ENCODE measurements at places on chromosomes 6 and 20. TPM values are rescaled to one million over a fixed set of nuclear protein-coding genes. Genes with fewer than 3 reads are reported as not detected.

HAO1 gene
- not detected for polyA plus RNA-seq

DNA sequence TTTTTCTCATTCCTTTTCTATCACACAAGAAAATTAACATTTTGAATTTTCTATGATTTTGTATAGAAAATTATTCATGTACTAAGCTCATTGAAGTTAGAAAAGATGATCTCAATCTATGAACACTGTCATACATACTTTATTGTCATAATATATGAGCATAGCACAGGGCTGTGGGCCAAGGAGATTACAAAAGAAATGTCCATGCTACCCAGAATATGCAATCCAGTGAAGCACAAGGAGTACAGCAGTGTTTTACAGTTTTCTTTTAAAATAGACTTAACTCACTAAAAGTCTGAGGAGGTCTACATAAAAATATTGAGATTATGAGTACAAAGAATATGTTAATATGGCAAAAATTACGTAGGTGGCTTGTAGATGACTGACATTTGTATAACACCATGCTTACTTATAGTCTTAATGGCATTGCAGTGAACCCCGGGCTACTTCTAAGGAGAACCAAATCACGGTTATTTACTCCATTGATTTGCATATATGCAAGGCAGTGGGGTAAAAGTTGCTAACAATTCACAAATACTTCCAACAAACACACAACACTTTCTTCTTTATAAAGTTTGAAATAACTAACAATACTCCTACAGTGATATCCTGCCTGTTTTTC lies 257.1 kb downstream of the BCKDHB start:
- H3K27me3 ChIP-seq: no peaks in the 10 kb centered on the region
- H3K4me3 ChIP-seq: no peak overlapping the region
- H3K4me1 ChIP-seq: peaks cover 2% of the 10 kb centered on the region
- H3K27ac ChIP-seq: no peak overlapping the region

TPBG gene
- 9.0 TPM for polyA plus RNA-seq

DNA sequence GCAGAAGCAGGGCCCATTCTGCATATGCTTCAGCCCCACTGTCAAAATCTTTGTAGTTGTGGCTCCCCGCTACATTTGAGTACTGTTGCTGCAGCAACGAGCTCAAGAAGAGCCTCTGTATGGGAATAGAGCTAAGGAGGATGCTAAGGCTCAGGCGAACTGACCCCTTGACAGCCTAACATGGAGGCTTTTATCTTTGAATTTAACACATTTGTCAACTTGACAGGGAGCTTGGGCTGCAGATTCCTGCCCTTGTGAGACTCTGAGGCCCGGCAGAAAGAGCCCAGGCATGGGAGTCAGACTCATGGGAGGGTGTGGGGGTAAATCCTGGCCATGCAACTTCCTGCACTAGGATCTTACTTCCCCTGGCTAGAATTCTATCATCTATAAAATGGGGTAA lies 278.7 kb upstream of the CITED2 start:
- H3K36me3 ChIP-seq: no peaks in the 10 kb centered on the region
- H3K27ac ChIP-seq: no peak overlapping the region
- DNase-seq: no peak
- no peaks in the 10 kb centered on the region for H3K4me1 ChIP-seq

DNA sequence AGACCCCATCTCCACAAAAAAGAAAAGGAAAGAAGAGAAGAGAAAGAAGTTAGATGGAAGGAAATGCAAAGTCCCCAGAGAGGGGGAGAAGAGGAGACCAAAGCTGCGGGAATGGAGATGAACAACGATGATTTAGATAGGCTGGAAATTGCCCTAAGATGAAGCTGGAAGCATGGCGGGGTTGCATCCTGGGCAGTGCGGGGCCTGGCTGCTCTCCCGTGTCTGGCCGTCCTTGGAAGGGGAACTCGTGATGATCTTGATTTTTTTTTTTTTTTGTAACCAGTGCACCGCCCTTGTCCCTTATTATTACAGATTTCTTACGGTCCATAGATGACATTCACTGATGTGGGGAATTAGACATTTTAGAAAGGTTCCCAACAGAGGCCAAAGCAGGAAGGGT lies 276.5 kb downstream of the CDH4 start:
- no peak overlapping the region for H3K27ac ChIP-seq
- no peak overlapping the region for H3K4me3 ChIP-seq
- DNase-seq: no peak
- no peaks in the 10 kb centered on the region for H3K36me3 ChIP-seq

GSTA1 gene
- polyA plus RNA-seq: 107 TPM

CLPSL1 gene
- polyA plus RNA-seq: not detected

- no peaks in the 10 kb centered on the region for H3K4me1 ChIP-seq
- no peaks in the 10 kb centered on the region for H3K27me3 ChIP-seq
- H3K27ac ChIP-seq: no peak overlapping the region
These were observed 155.4 kb downstream of the FNDC1 start for GRCh38 chr6:159324596-159324995.

DNA sequence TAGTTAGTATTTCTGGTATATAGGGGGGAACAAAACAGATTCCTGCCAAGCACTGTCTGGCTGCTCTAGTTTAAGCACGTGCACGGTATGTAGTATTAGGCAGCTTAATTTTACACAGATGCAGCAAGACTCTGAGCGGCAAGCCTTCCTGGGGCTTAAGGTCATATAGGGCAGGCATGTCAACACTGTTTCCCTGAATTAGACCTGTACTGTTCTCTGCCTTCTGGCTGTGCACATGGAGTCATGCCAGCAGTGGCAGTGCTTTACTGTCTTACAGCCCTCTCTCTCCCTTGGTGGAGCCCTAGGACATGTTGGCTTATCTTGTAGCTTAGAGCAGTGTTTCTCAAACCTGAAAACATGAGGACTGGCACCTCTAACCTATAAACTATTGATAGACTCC lies 56.6 kb downstream of the PHF20 start:
- DNase-seq: no peak
- H3K4me3 ChIP-seq: no peak overlapping the region
- H3K27ac ChIP-seq: no peak overlapping the region
- no peaks in the 10 kb centered on the region for H3K36me3 ChIP-seq
- no peaks in the 10 kb centered on the region for H3K27me3 ChIP-seq

RSPO3 gene
- 0.40 TPM for polyA plus RNA-seq

CRIP3 gene
- polyA plus RNA-seq: 1.8 TPM

ANKEF1 gene
- 1.1 TPM for polyA plus RNA-seq

- H3K4me3 ChIP-seq: peak overlapping the region; percentile 45
- peaks cover 9% of the 10 kb centered on the region for H3K4me1 ChIP-seq
- H3K27me3 ChIP-seq: no peaks in the 10 kb centered on the region
- no peak for DNase-seq
- H3K36me3 ChIP-seq: no peaks in the 10 kb centered on the region
These were observed 355 bp upstream of the BMP2 start for GRCh38 chr20:6767126-6767535.

DNA sequence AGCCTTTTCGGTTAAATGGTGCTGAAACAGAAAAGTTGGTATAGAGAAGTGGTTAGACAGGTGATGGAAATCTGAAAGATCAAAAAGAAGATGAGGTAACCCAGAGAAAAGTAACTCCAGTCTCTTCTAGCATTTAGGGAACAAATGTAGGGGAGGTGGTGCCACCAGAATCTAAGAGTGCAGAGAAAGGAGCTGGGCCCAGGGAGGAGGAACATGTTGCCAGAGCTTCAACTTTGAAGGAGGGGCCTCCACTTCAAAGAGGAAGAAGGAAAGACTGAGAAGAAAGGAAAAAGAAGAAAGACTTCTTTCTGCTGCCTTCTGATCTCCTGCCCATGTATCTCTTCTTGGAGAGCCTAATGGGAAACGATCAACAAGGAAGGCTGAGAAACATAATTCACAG lies 23.5 kb upstream of the ATRN start:
- no peak overlapping the region for H3K4me3 ChIP-seq
- no peak for DNase-seq
- H3K36me3 ChIP-seq: no peaks in the 10 kb centered on the region
- H3K4me1 ChIP-seq: no peaks in the 10 kb centered on the region
- H3K27ac ChIP-seq: no peak overlapping the region
- no peaks in the 10 kb centered on the region for H3K27me3 ChIP-seq

DNA sequence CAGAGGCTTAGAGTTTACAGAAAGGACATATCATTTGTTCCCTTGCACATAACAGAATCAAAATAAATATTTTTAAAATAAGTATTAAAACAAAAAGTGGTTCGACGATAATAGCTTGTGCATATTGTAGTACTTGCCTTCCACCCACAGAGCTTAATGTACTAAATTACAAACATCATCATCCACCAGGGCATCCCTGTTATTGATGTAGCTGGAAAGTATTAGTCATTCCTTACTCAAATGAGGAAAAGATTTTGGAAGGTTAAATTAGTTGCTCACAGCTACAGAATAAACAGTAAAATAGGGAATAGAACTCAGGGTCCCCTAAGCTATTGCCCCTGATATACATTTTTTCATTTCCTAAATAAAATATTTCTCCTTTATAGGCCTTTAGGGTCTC lies 150.3 kb downstream of the PTPRK start:
- peaks cover 1% of the 10 kb centered on the region for H3K4me1 ChIP-seq
- no peaks in the 10 kb centered on the region for H3K36me3 ChIP-seq
- DNase-seq: no peak
- no peaks in the 10 kb centered on the region for H3K27me3 ChIP-seq

GRCh38 chr6:17985934-17986655 lies 1.3 kb downstream of the KIF13A start:
- peaks cover 2% of the 10 kb centered on the region for H3K4me1 ChIP-seq
- no peaks in the 10 kb centered on the region for H3K36me3 ChIP-seq
- H3K4me3 ChIP-seq: peak overlapping the region; percentile 54
- no peak for DNase-seq
- H3K27ac ChIP-seq: no peak overlapping the region
- no peaks in the 10 kb centered on the region for H3K27me3 ChIP-seq

SERINC3 gene
- 69.4 TPM for polyA plus RNA-seq

DNA sequence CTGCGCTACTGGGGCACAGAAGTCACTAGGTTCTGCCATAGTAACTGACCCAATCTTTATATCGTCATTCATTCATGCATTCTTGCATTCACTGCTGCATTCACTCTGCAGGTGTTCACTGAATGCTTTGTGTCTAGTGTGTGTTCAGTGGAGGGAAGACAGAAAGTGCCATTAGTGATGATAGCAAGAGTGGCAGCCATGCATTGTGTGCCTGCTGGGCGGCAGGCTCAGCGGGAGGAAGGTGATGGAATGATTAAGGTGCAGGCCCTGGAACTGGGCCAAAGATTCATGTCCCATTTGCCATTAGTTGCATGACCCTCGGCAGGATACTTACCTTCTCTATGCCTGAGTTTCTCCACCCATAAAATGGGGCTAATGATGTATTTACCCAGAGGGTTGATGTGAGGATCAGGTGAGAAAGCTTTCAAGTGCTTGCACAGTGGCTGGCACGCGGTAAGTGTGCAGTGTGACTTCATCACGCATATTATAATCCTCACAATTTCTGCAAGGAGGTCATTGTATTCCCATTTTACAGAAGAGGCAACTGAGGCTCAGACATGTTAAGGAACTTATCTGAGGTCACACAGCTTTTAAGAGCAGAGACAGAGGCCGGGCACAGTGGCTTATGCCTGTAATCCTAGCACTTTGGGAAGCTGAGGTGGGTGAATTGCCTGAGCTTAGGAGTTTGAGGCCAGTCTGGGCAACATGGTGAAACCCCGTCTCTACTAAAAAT lies 40.1 kb downstream of the ITPR3 start:
- no peak overlapping the region for H3K4me3 ChIP-seq
- no peak for DNase-seq
- no peaks in the 10 kb centered on the region for H3K27me3 ChIP-seq
- no peaks in the 10 kb centered on the region for H3K36me3 ChIP-seq
- H3K4me1 ChIP-seq: no peaks in the 10 kb centered on the region

GRCh38 chr6:154226461-154226860 lies 130.1 kb downstream of the IPCEF1 start:
- no peak overlapping the region for H3K4me3 ChIP-seq
- no peaks in the 10 kb centered on the region for H3K4me1 ChIP-seq
- DNase-seq: no peak
- H3K27me3 ChIP-seq: no peaks in the 10 kb centered on the region
- no peak overlapping the region for H3K27ac ChIP-seq

GPR6 gene
- not detected for polyA plus RNA-seq

NSFL1C gene
- 45.6 TPM for polyA plus RNA-seq

CSNK2B gene
- 240 TPM for polyA plus RNA-seq

DNA sequence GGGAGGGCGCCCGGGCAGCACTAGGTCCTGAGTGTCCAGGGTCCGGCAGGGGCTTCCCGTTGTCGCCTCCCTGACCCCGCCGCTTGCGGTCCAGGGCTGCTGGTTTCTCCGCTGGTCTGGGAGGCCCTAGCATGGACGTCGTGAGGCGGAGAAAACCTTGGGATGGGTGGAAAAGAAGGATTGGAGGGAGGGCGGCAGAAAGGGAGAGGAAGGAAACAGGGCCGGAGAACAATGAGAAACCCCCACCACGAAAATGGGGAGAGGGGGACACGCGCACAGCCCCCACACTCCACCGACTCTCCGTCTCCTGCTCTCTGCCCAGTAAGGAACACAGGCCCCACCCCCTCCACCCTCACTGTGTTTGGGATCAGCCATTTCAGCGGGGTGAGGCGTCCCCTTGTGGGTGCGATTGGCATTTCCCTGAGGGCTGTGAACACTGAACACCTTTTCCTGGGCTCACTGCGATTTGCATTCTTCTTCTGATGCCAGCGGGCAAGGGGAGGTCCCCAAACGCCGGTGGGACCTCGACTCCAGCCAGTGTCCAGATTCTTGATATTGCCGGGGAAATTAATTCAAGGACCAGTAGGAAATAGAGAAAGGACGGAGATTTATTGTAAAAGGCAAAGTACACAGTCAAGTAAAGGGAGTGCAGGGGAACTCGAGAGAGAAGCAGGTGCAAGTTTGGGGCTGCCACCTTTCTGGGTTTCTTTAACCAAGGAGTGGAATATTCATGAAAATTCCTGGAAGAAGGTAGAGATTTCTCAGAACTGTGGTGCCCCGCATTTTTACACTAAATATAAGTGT lies 3.3 kb upstream of the RAET1G start:
- peak; percentile 87 for DNase-seq
- H3K4me3 ChIP-seq: peak overlapping the region; percentile 44
- peaks cover 7% of the 10 kb centered on the region for H3K4me1 ChIP-seq
- H3K36me3 ChIP-seq: no peaks in the 10 kb centered on the region
- no peaks in the 10 kb centered on the region for H3K27me3 ChIP-seq
- no peak overlapping the region for H3K27ac ChIP-seq

ASCC3 gene
- 8.2 TPM for polyA plus RNA-seq

DNA sequence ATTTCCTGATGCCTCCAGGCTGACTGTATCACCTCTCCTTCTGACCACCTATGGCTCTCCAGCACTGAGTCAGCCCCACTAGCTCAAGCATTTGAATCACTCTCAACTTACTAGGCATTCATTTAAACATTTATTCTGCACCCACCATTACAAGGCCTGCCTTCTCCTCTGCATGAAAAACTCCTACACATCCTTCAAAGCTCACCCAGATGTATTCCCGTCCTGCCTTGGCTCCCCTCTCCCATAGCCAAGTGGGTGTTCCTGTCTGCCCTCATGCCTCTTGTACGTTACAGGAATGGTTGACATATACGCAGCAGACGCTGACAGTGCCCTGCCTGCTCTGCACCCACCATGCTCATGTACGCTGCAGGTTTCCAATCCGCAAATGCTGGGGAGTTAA lies 21.6 kb downstream of the KCNK17 start:
- no peaks in the 10 kb centered on the region for H3K27me3 ChIP-seq
- no peak overlapping the region for H3K4me3 ChIP-seq
- DNase-seq: no peak
- H3K36me3 ChIP-seq: no peaks in the 10 kb centered on the region

CFAP61 gene
- polyA plus RNA-seq: 0.12 TPM

SCUBE3 gene
- polyA plus RNA-seq: 0.08 TPM
